ENCODE measurements at places on chromosomes 3 and 15. TPM values are rescaled to one million over a fixed set of nuclear protein-coding genes. Genes with fewer than 3 reads are reported as not detected.
A peak's percentile ranks its signal among the peaks of the same experiment; 100 is the strongest.

GRCh38 chr15:68271854-68272471 is 5.6 kb upstream of the FEM1B start:
- H3K27me3 ChIP-seq = peaks cover 1% of the 10 kb centered on the region
- peaks cover 12% of the 10 kb centered on the region for H3K4me1 ChIP-seq
- no peak overlapping the region for H3K27ac ChIP-seq
- H3K36me3 ChIP-seq = no peaks in the 10 kb centered on the region
- H3K4me3 ChIP-seq = no peak overlapping the region

GRCh38 chr3:150540991-150541390 is 5.3 kb downstream of the SERP1 start:
- H3K27me3 ChIP-seq = no peaks in the 10 kb centered on the region
- no peak overlapping the region for H3K4me3 ChIP-seq
- peak overlapping the region; percentile 44 for H3K27ac ChIP-seq
- H3K4me1 ChIP-seq = peaks cover 32% of the 10 kb centered on the region
- H3K36me3 ChIP-seq = peaks cover 36% of the 10 kb centered on the region

DNA sequence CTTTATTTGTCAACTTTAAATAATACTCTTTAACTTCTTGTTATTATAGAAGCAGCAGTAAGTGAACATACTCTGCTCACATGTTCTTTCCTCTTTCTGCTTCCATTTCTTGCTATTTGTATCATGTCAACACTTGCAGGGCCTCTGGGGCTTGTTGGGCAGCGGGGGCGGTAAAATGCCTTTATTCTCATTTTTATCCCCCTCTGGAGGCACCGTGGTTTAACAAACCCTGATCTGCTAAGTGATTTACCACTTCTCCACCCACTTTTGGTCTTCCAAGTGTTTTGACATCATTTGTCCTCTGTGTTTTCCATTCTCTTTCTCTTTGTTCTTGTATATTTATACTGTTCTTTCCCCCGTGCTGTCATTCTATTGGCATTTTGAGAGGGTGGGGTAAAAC is 33.9 kb downstream of the SCN10A start:
- peaks cover 8% of the 10 kb centered on the region for H3K27me3 ChIP-seq
- no peaks in the 10 kb centered on the region for H3K36me3 ChIP-seq
- no peak overlapping the region for H3K27ac ChIP-seq
- H3K4me3 ChIP-seq = no peak overlapping the region
- no peaks in the 10 kb centered on the region for H3K4me1 ChIP-seq
- no peak for DNase-seq

DNA sequence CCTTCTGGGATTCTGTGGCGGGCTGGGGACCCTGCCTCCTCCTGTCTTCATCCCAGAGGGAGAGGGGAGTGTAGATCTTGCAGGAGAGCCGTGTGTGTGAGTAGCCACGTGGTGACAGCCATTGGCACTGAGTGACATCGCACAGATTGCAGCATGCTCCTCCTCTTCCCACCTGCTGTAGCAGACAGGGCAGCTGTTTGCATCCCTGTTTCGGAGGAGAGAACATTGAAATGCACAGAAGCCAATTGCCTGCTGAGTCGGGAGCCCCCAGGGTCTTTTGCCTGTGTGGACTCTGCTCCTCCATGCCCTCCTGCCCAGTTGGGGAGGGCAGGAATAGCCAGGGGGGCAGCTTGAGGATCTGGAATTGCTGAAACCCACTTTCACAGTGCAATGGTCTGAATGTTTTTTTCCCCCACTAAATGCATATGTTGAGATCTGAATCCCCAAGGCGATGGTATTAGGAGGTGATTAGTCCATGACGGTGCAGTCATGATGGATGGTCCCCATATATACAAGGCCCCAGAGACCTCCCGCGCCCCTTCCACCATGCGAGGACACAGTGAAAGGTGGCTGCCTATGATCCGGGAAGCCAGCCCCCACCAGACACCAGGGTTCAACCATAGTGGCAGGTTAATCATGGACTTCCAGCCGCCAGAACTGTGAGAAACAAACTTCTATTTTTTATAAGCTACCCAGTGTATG is 66.8 kb downstream of the CHRNA7 start:
- no peak for DNase-seq
- H3K36me3 ChIP-seq = no peaks in the 10 kb centered on the region
- H3K27ac ChIP-seq = no peak overlapping the region
- no peaks in the 10 kb centered on the region for H3K4me1 ChIP-seq

GRCh38 chr3:9870978-9871377 is 9.1 kb downstream of the CIDEC start:
- H3K4me1 ChIP-seq = no peaks in the 10 kb centered on the region
- no peak for DNase-seq
- H3K27me3 ChIP-seq = no peaks in the 10 kb centered on the region
- H3K27ac ChIP-seq = no peak overlapping the region

DNA sequence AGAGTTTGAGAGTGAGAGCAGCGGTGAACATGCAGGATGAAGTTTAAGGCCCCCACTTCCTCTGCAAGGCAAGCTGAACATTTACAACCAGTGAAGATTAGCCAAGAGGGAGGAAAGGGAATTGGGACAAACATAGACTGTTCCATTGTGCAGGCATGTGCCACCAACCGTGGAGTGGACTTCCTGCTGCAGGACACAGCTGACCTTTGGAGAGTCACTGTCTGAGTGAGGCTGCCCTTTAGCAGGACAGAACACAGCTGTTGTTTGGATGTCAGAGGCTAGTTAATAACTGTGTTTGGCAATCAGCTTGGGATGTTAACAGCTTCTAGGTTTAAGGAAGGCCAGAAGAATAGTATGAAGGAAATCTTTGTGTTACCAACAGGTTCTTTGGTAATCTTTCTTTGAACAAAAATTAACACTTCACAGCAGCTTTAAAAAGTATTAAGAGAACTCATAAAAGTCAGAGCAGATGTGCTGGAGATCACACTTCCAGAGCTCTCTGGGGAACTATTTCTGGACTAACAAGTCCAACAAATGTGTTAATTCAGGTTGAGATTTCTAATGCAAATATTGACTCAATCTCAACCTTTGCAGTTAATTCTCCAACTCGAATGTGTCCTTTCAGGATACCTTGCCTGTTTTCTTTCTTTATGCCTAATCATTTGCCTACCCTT is 31.4 kb downstream of the CTDSPL start:
- H3K4me3 ChIP-seq = no peak overlapping the region
- no peaks in the 10 kb centered on the region for H3K4me1 ChIP-seq
- H3K27me3 ChIP-seq = peaks cover 3% of the 10 kb centered on the region
- DNase-seq = no peak

GOLGA8Q gene
- total RNA-seq = 0.33 TPM

DNA sequence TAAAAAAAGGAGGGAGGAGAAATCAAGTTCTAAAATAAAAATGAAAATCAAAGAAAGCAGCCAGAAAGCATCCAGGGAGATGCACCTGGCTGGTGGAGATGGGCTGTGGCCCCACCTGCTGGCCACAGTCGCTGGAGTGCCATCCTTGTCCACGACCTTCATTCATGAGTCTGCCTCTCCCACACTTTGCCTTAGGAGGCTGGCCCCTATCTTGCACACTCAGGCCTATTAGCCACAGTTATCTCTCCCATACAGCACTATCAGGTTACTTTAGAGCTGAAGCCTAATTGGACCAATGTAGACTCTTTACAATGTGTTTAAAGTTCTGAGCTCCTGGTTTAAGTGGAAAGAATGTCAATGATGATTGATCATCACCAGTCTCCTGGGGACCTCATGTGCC is 392.0 kb upstream of the RORA start:
- no peak overlapping the region for H3K27ac ChIP-seq
- H3K4me1 ChIP-seq = no peaks in the 10 kb centered on the region
- no peak overlapping the region for H3K4me3 ChIP-seq
- H3K36me3 ChIP-seq = no peaks in the 10 kb centered on the region
- peak; percentile 22 for DNase-seq

GRCh38 chr15:40047415-40048210 is 8.6 kb upstream of the SRP14 start:
- no peak overlapping the region for H3K4me3 ChIP-seq
- no peaks in the 10 kb centered on the region for H3K27me3 ChIP-seq
- peak; percentile 87 for DNase-seq
- H3K27ac ChIP-seq = peak overlapping the region; percentile 91
- H3K36me3 ChIP-seq = no peaks in the 10 kb centered on the region

TERC gene
- total RNA-seq = 11.5 TPM

DNA sequence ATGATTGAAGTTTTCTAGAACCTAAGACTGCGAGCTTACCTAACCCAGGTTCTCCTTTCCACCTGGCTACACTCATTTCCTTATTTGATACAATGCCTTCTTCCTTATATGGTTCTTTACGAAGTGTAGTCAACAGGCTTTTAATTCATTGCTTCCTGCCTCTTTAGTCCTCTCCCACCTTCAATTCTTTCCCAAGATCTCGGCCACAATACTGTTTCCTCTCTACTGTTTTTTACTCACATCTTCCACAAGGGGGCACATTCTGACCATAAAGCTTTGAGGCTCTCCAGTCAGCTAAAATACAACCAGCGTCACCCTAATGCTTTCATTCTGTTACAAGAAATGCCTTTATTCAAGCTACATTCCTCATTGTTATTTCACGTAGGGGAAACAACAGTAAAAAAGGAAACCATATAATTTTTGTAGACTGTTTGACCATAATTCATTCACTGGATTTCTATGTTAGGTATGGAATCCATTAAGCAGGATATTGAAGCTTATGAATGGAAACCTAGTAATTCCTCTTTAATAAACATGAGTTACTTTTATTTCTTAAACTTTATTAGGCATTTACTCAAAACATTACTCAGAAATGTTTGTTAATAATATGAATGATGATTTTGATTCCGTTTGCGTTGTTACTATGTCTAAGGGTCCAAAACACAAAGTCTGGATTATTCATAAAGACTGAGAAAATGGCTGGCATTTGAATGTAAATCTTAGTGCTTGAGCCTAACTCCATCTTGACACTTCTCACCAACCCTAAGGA is 29.5 kb upstream of the VEPH1 start:
- no peak overlapping the region for H3K27ac ChIP-seq
- no peak overlapping the region for H3K4me3 ChIP-seq

ZIC4 gene
- not detected for total RNA-seq

PRKCD gene
- total RNA-seq = 23.8 TPM

DNA sequence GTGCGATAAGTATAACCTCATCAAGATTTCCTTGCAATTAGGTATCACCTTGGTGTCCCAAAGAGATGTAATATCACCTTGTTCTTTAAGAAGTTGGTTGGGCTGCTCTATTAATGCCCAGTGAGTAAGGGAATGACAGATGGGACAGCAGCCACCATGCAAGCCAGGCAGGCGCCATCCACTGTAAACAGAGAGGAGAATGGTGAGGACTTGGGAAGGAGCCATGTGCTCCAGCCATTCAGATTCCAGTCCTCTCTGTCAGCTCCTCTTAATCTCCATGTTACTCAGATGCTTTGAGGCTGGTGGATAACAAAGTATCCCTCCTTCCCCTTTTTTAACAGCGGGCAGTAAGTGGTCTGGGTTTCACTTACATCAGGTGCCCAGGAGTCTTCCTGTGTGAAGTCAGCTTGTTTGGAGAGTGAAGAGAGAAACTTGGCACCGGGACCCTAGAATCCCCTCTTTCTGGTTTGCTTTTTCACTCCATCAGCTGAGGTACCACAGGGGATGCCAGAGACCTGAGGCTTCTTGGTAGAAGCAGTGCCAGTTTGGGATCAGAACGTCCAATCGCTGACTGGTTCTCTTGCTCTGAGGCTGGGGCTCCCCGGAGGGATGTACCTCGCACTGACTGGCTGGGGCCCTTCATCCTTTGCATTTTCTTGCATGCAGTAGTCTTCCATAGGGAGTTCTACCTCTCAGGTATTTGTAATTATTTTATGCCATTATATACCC is 29.5 kb downstream of the SLCO3A1 start:
- no peak overlapping the region for H3K4me3 ChIP-seq
- DNase-seq = no peak
- no peaks in the 10 kb centered on the region for H3K27me3 ChIP-seq
- no peaks in the 10 kb centered on the region for H3K36me3 ChIP-seq
- peaks cover 40% of the 10 kb centered on the region for H3K4me1 ChIP-seq

DNA sequence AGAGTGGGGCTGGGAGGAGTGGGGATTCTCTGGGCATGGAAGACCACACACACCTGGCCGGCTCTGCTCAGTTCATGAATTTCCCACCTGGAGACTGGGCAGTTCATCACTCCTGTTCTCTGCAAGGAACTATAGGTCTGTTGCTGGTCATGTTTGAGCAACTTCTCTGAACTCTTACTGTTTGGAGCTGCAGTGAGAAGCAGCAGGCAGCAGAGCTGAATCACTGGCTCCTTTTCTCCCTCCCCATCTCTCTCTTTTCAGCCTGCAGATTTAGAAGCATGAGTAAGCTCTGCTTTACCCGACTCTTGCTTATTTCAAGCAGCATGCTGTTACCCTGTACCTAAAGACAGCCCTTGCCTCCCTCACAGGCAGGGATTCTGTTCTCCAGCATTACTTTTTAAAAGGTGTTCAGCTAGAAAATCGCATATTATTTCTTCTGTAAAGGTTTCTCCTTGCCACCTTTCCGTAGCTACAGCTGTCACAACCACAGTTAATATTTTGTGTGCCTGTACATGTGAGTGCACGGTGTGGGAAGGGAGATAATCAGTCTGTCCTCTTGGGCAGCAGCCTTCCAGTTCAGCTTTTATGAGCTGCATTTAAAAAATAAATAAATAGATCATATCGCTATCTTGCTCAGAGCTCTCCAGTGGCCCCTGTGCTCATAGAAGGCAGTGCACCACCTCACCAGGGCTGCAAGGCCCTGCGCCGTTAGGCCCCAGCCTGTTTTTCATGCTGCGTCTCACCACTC is 131.6 kb downstream of the CHCHD6 start:
- H3K4me3 ChIP-seq = no peak overlapping the region
- H3K27ac ChIP-seq = no peak overlapping the region
- H3K36me3 ChIP-seq = no peaks in the 10 kb centered on the region
- H3K4me1 ChIP-seq = no peaks in the 10 kb centered on the region
- DNase-seq = no peak
- no peaks in the 10 kb centered on the region for H3K27me3 ChIP-seq

GRCh38 chr3:14283813-14284438 is 105.3 kb downstream of the LSM3 start:
- H3K36me3 ChIP-seq = no peaks in the 10 kb centered on the region
- no peak for DNase-seq
- H3K4me3 ChIP-seq = no peak overlapping the region
- peaks cover 2% of the 10 kb centered on the region for H3K27me3 ChIP-seq
- no peaks in the 10 kb centered on the region for H3K4me1 ChIP-seq

GATM gene
- 1.3 TPM for total RNA-seq

- H3K4me1 ChIP-seq = no peaks in the 10 kb centered on the region
- no peak overlapping the region for H3K4me3 ChIP-seq
- peaks cover 6% of the 10 kb centered on the region for H3K27me3 ChIP-seq
- H3K36me3 ChIP-seq = no peaks in the 10 kb centered on the region
- DNase-seq = no peak
These were observed 25.7 kb downstream of the SH3GL3 start for GRCh38 chr15:83472797-83473196.
